Mammary epithelial cell (primary cell): ENCODE measurements at places on chromosomes 13 and 19.

DNA sequence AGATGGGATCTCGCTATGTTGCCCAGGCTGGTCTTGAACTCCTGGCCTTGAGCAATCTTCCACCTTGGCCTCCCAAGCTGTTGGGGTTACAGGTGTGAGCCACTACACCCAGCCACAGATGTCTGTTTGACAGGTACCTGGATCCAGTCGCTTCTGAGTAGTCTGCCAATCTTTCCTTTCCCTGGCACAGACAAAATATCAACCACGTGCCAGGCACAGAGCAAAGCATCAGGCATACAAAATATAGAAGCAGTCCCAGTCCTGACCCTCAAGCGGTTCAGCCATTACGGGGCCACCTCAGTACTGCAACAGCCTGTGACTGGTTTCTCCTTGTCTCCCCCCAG lies 3.8 kb downstream of the ELAVL1 start:
- DNase-seq = no peak

- DNase-seq = no peak
Observed at GRCh38 chr19:29370276-29370675, 155.5 kb upstream of the VSTM2B start.

DNA sequence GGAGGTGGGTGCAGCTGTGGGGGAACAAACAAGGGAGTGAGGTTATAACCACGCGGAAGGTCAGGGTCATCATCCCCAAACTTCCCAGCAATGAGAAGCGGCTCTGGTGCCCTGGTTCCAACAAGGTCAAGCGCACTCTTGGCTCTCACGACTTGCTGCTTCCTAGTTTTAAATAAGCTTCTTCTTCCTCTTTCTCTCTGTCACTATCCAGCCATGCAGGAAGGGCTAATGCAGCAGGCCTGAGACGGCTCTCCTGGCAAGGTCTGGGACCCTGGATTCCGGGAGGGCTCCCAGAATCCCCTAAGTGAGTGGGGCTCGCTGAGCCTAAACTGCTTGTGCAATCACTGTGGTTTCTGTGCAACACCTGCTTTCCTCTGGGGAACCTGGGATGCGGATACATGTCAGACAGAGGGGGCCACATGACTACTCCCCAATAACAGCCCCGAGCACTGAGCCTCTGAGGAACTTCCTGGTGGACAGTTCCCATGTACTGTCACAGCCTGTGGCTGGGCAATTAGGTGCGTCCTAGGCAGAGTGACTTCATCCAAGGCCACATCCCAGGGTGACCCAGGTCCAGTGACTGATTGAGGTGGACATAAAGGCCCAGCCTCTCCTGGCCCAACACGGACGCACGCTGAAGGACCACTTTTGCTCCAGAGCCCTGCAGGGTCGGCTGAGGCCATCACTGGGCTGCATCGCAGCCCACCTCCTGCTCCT lies 24.2 kb downstream of the VRK3 start:
- DNase-seq = no peak

DNA sequence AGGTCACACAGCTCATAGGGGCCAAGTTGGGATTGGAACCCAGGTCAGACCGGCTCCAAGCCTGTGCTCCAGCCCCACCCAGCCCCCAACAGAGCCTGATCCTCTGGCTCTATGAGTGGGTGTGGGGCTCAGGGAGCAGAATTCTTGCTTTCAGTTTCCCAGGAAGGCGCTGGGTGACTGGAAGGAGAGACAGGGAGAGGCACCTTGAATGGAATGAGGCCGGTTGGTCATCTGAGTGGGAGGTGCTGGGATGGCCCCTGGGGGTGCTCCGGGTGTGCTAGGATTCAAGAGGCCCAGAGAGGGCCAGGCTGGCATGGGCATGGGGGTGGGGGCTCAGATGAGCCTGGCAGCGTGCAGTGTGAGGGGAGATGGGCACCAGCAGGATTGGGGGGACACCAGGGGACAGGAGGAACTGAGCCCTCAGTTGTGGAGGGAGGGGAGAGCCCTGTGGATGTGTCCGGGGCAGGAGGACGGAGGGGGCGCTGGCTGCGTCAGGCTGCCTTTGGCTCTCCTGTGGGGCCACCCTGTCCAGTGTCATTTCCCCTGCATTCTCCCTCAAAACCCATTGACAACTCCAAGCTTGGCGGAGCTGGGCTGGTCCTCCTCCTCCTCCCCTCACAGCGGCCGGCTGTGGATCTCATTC lies 31.2 kb upstream of the ANKRD10 start:
- no peak for DNase-seq

GRCh38 chr13:40996426-40997092 lies 22.6 kb downstream of the ELF1 start:
- DNase-seq = no peak

GRCh38 chr19:30547246-30547645 lies 175.1 kb downstream of the ZNF536 start:
- DNase-seq = no peak

DNA sequence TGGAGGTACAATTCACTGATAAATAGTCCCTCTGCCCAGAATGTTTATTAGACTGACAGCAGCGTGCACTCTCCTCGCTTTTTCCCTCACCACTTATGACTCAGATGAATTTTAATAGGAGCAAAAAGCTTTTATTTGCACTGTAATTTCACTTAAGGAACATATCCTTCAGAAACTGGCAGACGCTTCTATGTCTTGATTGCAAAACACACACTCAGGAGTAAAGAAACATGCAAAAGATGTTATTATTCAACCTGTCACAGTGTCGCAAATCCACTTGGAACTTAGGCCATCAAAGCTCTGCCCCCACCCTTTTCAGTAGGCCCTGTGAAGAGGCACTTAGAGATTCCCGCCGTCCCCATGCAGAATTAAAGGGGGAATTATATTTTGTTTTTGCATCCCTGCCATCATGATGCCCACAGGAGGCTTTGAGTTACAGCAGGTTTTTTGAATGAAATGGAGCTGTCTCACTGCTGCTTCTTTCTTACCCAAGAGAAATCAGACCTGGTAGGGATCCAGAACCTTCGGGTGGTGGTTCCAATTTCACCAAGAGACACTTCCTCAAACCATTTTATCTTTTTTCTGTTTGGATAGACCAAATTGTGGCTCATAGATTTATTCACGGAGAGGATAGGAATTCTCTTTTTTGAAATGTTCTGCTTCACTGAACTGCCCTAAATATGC lies 74.5 kb downstream of the GGACT start:
- no peak for DNase-seq
